ENCODE measurements at places on chromosomes 5 and 9. TPM values are rescaled to one million over a fixed set of nuclear protein-coding genes. Genes with fewer than 3 reads are reported as not detected.

DNA sequence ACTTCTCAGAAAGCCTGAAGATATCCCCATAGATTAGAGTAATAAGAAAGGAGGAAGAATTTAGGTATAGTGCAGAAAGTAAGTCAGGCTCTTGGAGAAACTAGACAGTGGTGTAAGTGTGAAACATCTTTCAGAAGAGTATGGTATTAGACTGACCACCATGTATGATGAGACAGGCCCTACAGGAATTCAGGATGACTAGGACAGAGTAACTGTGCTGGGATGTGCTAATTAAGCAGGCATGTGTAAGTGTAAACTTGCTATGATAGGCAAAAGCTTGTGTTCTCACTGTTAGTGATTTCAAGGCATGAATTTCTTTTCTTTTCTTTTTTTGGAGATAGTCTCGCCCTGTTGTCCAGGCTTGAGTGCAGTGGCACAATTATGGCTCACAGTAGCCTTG lies 70.8 kb downstream of the RAB24 start:
- DNase-seq = no peak

- peak; percentile 93 for DNase-seq
Observed at GRCh38 chr9:129483415-129484351, 137.2 kb downstream of the C9orf50 start.

DNA sequence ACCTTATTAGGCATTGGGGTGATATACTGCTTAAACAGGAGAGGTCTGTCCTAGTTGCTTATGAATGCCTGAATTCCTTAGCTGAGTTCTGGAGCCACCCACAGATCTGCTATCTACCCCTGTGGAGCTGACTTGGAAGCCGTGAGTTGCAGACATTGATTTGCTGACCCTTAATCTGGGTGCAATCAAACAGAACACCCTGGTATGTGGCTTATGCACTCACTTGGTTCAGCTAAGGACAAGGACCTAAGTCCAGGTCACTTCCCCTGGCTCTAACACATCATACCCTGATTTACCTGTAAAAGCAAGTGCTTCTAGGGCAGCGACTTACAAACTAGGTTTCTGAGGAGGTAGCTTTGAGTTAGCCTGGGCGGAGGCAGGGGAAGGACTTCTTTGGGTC lies 41.6 kb upstream of the TLR4 start:
- DNase-seq = no peak

DNA sequence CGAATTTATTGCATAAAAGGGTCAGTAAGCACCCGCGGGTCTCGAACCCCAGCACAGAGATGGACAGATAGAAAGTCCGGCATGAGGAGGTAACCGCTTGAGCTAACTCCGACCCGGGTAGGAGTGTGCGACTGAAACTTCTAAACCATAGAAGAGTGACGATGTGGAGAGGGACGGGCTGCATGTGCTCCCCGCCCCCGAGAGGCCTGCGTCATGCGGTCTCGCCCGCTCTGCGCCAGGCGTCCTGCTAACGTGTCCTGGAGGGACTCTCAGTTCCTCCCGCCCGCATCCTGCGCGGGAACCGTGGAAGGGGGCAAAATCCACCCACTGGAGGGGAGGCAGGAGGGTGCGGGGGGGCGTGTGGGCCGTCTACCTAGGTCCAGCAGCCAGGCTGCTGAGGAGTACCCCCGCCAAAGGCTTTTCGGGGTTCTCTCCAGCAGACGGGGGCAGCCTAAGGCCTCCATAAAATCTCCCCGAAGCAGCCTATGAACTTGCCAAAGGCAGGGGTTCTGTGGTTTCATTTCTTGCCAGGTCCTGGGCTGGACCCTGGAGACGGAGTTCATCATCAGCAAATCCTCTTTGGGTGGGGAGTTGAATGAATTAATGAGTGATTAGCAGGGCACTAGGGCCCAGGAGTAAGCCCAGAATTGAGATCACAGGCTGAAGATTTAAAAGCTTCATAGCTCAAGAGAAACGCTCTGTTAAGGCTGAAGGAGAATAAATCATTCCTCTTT lies 51.9 kb downstream of the TGFBI start:
- peak; percentile 89 for DNase-seq

- DNase-seq = no peak
Observed at GRCh38 chr5:11182441-11183080, 421.5 kb upstream of the DAP start.

The IFNK gene
- not detected for total RNA-seq
